ENCODE measurements at places on chromosomes 12 and 14.

- no peak for DNase-seq
These were observed 169.6 kb upstream of the RASSF8 start for GRCh38 chr12:25788707-25789442.

DNA sequence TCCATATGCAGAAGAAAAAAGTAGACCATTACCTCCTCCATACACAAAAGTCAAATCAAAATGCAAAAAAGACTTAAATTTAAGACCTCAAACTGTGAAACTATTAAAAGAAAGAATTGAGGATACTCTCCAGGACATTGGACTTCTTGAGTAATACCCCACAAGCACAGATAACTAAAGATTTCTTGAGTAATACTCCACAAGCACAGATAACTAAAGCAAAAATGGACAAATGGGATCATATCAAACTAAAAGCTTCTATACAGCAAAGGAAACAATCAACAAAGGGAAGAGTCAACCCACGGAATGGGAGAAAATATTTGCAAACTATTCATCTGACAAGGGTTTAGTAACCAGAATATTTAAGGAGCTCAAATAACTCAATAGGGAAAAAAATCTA is 427.9 kb downstream of the CCDC91 start:
- DNase-seq: no peak

DNA sequence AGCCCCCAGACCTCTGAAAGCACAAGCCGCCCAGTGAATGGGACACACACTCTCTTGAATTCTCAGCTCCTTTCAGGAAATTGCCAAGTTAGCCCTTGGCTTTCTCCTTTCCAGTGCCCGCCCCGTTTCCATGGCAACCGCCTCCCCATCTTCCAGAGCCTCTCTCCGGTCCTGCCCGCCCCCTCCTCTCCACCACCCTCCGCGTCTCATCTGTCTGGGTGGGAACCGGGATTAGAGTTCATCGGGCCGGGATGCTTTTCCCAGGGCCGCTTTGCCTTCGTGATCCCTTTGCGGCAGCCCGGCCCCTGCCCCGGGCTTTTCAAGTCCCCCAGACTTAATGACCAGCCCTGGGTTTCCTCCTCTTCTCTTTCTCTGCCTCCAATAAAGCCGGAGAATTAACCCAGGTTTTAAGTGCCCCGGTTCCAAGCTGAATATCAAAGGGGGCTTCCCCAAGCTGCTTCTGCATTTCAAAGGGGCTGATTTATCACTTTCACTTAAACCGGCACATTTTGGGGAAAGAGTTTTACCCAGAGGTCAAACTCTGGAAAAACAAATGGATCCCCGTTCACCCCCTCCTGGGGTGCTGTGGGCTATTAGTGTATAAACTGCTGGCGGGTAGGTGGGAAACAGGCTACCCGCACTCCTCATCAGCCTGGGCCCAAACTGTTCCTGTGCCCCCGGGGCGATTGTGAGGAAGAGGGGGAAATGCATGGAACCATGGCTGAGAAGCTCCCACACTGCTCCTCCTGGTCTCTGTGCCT is 101.7 kb downstream of the ZFP36L1 start:
- no peak for DNase-seq

- no peak for DNase-seq
These were observed 109.6 kb downstream of the ATXN7L3B start for GRCh38 chr12:74647256-74647655.

DNA sequence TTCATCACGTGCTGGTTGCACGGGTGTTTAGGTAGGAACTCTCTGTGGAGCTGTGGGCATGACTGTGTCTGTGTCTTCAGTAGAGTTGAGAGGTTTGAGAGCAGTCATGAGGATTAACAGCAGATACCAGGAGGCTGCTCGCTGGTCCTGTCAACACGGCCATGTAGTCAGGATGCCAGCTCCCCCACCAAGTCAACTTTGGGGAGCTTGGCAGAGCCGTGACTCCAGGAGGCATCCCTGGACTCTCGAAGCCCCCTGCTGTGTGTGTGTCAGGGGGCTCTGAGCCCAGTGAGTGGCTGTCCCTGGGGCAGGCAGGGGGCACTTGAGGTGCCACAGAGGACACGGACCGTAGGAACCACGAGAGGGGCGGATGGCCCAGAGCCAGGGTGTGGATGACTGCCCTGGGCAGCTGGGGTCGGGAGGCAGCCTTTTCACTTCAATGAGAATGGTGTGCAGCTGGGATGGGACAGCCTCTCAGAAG is 7.2 kb upstream of the GPR132 start:
- no peak for DNase-seq

DNA sequence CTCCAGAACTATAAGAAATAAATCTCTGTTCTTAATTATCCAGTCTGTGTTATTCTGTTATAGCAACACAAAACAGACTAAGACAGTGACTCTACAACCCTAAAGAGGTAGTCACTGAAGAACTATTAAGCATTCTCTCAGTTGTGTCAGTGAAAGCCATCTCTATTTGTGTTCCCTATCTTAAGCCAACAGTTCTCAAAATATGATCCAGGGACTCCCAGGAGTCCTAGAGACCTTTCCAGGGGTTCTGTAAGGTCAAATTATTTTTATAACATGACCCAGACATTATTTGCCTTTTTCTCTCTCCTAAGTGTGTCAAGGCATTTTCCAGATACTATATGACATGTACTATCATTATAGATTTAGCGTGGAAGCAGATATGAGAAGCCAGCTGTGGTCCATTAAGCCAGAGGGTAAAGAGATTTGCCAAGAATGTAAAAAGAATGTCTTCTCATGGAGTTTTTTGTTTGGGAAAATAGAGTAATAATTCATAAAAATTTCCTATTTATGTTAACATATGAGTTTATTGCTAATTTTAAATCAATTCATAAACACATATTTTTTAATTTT is 315.8 kb downstream of the RGS6 start:
- DNase-seq: no peak

DNA sequence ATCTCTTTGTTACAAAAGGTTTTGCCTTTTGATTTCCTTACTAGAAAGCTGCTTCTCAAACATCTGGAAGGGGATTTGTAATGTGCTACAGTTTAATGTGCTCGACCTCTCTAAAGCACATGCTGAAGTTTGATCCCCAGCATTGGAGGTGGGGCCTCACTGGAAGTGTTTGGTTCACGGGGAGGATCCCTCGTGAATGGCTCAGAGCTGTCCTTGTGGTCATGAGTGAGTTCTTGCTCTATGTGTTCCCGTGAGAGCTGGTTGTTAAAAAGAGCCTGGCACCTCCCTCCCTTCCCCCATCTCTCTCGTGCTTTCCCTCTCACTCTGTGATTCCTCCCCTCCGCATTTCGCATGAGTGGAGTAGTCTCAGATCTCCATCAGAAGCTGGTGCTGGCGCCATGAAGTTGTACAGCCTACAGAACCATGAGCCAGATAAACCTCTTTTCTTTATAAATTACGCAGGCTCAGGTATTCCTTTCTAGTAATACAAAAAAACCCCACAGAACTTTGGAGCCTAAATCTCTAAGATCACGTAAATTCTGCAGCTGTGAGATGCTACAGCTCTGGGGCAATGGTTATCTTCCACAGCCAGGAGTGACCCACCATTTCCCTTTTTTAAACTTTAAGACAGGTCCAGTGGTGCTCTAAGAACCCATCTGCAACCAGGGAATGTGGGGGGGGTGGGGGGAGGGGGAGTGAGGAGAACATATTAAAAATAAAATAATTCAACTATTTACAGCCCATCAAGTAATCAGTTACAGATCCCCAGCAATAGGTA is 214.4 kb downstream of the FOXN3 start:
- DNase-seq: no peak

Measured in NCI-H526 treated with DMSO at 0.1 percent for 48 hours (cell line).